ENCODE measurements at places on chromosomes 7 and 10. TPM values are rescaled to one million over a fixed set of nuclear protein-coding genes. Genes with fewer than 3 reads are reported as not detected.

The SVIL gene
- 12.0 TPM for total RNA-seq

The TFR2 gene
- 0.29 TPM for total RNA-seq

The PRPS1L1 gene
- total RNA-seq = not detected

The CRTAC1 gene
- 2.6 TPM for total RNA-seq

The BLNK gene
- total RNA-seq = not detected

The MCM10 gene
- total RNA-seq = 11.6 TPM

The CDNF gene
- total RNA-seq = 0.74 TPM

The CCDC186 gene
- total RNA-seq = 6.5 TPM

The C7orf33 gene
- not detected for total RNA-seq

The ELAPOR2 gene
- total RNA-seq = 6.3 TPM

The TAS2R41 gene
- total RNA-seq = not detected

The RAB19 gene
- total RNA-seq = not detected

The TYW1 gene
- 23.9 TPM for total RNA-seq

The SPDYE5 gene
- not detected for total RNA-seq

The OPALIN gene
- not detected for total RNA-seq

The FKBP6 gene
- total RNA-seq = not detected

The PON3 gene
- total RNA-seq = not detected

The SPACDR gene
- not detected for total RNA-seq

The SUN3 gene
- 0.45 TPM for total RNA-seq

The UNC5B gene
- total RNA-seq = 0.90 TPM

The NOC3L gene
- 37.5 TPM for total RNA-seq

The AMPH gene
- not detected for total RNA-seq

The NKX1-2 gene
- 4.9 TPM for total RNA-seq

The GAD2 gene
- not detected for total RNA-seq

The SNCG gene
- total RNA-seq = not detected

The TBXAS1 gene
- 3.4 TPM for total RNA-seq

The MYO3A gene
- total RNA-seq = not detected

The GDF10 gene
- not detected for total RNA-seq

The ARHGAP22 gene
- total RNA-seq = 0.24 TPM

The PAPSS2 gene
- 71.8 TPM for total RNA-seq

The UTF1 gene
- not detected for total RNA-seq

The MOGAT3 gene
- not detected for total RNA-seq

Data from SK-MEL-5 (cell line).